ENCODE measurements at places on chromosomes 6 and 20.

DNA sequence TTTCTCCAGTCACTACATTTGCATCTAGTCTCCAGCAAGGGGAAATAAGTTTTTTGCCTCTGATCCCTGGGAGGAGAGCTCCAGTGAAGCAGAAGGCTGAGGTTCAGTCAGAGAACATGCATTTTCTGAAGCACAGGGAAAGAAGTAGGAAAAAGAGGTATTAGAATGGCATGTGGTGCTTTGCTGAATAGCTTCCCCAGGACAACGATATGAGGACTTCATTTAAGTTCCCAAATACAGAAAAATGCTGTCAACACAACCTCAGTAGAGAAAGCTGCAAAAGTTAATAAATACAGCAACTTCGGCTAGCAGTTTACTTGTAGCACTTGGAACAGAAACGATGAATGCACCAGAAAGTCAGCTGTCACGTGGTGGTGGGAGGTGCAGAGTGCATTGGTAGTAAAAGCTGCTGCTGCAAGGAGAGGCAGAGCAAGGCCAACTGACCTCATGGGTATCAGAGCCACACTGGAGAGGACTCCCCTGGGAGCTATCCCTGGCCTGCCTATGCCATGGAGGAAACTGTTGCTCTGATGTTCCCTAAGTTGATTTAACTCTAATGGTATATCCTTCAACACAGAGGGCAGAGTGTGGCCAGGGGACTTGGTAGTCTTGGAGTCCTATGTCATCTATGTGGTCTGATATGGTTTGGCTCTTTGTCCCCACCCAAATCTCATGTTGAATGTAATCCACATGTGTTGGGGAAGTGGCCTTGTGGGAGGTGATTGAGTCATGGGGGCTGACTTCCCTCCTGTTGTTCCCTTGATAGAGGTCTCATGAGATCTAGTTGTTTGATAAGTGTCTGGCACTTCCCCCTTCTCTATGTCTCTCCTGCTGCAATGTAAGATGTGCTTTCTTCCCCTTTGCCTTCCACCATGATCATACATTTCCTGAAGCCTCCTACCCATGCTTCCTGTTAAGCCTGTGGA, 85.9 kb downstream of the ADTRP start:
- no peak for DNase-seq

DNA sequence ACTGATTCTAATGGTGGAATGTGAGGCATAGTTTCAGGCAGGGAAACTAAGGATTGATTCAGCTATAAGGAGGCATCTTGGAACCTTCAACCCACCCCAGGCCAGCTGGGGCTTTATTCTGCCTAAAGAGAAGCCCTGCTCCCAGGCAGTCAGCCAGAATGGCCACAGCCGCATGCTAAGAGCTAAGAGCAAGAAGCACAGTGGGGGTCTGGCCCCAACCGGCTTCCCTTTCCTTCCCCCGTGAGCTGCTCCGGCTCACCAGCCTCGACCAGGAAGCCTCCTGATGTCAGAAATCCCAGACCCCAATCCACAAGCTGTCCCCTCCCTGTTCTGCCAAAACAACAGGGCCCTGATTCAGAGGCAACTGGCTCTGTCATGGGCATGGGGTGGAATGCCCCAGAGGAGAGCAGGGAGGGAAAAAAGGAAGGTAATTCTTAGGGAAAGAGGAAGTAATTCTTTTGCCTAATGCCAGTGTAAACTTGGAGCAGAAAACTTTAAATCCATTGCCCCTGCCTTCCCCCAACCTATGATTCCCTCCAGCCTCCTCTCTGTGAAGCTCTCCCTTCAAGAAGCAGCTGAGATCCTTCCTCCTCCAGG, 6.9 kb downstream of the GRM4 start:
- no peak for DNase-seq

- DNase-seq: no peak
These were observed 73.3 kb downstream of the TFAP2A start for GRCh38 chr6:10341605-10342004.

DNA sequence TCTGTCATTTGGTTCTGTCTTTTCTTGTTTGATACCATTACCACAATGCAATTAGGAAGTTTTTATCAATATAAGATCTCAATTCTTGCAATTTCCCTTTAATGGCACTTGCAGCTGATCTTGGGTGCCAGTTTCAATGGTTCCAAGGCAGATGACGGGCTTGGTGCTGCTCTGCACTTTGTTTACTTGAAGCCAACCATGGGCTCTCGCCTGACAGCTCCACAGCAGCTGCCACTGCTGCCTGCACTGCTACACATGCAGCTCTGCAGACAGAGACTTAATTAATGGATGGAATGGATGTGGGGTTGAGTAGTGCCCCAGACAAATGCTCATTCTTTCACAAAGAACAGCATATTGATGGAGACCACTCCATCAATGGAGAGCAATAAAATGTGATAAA, 1024.3 kb upstream of the EPHA7 start:
- no peak for DNase-seq

DNA sequence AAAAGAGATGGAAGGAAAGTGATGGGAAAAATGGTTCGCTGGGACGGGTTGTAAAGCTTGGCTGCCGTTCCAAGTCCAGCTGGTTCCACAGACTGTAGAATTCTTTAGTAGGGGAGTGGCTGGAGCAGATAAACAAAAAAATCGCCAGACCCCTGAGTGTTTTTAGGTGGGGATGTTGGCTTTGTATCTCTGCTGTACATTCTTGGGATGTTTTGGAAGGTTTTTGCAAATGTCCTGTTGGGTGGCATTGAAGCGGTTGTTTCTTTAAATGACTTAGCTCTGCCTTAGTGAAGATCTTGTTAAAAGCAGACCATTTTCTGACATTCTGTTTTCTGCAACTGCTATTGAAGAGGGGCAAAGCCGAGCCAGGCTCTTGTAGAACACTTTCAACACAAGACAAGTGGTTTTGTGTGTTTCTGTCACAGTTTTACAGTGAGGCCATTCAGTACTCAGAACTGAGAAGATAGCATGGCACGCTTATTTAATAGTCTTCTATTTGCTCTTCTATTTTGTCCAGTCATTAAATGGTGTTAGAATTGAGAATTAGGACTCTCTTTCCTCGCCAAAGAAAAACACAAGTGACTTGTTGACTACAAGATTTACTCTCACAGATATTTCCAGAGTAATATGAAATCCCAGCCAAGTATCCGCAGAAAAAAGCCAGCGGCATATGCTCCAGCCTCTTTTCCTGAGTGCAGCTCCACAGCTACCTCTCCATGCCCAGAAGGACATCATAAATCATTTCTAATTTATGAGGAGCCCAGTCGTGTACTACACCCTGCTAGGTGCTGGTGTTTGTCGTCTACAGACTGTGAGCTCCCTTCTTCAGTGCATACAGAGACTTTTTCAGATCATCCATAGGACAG, 65.8 kb downstream of the PHACTR2 start:
- no peak for DNase-seq
